ENCODE measurements at places on chromosomes 5 and 9.

DNA sequence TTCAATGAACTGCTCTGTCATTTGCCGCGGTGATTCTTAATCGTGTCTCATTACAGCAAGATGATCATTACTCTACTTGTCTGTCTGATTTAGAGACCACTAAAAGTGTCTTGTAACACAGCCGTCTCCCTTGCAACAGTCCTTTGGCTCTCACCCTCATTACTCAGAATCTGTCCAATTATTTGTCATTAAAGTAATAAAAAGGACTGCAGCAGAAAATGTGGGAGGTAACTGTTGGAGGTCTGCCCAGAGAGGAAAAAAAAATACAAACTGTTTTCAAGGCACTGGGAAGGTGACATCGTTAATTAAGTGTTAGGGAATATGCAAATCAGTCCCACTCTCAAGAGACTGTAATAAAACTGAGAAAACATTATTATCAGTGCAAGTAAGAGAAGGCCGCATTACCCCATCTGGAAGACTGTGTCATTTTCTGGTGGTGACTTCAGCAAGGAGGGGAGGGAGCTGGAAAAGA lies 281.0 kb downstream of the RASEF start:
- DNase-seq: no peak

DNA sequence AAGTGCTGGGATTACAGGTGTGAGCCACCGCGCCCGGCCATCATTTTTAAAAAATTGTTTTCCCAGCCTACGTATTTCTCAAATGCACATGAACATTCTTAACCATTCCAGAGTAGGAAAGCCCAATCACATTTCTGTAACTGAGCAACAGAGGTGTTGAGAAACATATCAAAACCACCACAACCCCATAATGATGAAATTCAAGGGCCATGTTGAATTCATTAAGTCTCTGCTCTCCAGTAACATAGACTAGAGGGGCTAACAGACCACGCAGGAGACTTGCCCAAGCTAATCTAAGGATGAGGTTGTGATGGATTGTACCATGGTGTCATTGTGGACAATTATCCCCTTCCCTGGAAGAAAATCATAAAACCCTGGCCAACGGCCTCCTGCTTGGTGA lies 52.9 kb downstream of the MYO10 start:
- no peak for DNase-seq

DNA sequence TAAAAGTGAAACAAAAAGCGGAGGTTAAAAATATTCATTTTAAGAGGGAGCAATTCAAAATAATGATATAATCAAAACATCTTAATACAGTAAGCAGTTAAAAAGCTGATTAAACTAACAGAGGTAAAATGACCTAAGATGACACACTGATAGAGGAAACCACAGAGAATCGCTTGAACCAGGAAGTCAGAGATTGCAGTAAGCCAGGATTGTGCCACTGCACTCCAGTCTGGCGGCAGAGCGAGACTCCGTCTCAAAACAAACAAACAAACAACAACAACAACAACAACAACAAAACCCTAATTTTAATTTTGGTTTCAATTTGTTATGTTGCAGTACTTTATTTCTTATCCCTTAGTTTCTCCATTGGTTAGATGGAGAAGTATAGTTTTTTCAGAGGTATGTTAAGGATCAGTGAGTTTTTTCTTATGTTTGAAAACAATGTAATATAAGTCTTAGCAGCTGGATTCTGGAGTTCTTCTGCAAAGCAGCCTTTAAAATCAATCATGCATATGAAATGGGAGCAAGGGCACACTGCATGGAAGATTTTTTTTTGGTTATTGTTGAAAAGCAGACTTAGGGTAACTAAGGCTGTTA lies 58.5 kb downstream of the MLANA start:
- DNase-seq: no peak

- no peak for DNase-seq
Observed at GRCh38 chr9:78295177-78295575, 1.7 kb upstream of the PSAT1 start.

GRCh38 chr5:79857714-79858409 lies 133.2 kb downstream of the MTX3 start:
- DNase-seq: peak; percentile 61

DNA sequence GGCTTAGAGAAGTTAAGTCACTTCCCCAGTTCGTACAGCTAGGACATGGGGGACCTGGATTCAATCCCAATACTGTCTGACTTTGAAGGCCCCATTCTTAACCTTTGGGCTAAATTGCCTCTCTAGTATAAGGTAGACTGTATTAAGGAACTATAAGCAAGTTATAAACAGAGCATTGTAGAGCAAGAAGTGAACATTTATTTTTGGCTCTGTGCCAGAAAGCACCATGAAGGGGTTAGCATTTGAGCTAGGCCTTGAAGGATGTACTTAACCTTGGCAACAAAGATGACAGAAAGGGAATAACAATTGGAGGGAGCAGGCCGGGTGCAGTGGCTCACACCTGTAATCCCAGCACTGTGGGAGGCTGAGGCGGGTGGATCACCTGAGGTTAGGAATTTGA lies 32.8 kb downstream of the GALNT10 start:
- no peak for DNase-seq

- DNase-seq: no peak
Observed at GRCh38 chr5:95081500-95081960, 203.4 kb downstream of the MCTP1 start.

DNA sequence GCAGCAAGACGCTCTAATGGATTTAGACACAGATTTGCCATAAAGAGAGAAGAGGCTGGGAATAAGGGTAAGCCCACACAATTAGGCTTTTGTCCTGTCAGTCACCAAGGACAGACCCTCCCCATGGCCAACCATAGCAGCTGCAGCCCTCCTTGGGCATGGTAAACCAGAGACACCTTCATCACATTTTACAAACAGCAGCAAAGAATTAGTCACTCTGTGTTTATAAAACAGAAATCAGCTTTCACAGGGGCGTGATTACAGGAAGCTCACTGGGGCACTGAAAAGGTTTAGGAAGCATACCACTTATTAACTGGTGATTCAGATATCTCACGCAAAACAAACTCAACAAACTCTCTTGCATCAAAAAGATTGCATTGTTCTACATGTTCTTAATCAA lies 37.3 kb upstream of the ZNF622 start:
- no peak for DNase-seq

DNA sequence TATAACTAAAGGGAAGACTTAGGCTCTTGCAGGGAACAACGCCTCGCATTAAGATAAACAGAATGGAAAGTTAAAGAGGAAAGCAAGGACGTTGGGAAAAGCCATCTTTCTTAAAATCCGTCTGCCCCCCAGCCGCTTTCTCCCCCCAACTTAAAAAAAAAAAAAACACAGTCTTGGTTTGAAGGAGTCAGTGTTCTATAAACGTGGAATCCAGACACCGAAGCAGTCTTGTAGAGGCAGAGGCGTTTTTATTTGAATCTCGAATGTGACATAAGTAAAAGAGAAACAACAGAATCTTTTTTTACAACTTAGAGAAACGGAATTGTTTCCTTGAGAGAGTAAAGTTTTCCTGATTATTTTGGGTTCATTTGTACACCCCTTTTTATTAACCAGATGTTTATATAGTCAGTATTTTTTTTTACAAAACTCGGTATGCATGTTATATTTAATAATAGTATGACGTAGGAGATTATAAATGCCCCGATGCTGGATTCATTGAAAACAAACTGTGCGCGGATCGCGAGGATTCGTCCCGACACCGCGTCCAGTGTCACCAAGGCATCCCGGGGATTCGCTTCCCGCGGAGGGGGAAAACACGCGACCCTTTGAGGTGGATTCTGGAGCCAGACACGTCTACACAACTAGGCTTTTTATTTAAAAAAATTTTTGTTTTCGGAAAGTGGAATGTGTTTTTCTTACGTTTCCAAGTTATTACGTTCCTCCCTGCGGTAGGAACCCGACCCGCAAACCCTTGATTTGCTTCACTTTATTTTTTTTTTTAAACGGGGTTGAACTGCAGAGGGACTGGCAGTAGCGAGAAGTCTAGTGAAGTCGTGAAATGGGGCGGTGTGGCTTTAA lies 6.7 kb downstream of the PTCH1 start:
- DNase-seq: no peak

- no peak for DNase-seq
Observed at GRCh38 chr9:70136632-70137031, 93.0 kb downstream of the MAMDC2 start.

DNA sequence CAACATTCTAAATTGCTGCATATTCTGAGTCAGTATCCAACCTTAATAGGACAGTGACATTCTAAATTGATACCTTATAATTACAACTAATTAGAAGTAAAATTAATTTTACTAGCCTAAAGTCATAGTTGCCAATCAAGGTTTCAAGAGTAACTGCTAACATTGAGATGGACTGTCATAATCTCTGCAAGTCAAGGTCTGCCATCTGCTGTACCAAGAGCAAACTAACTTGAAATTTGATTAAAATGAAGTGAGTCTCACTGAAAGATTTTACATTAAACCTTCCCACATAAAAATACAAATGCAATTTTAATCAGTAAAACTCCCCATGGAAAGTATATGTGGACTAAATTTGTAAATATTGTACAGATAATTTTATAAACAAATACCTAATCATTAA lies 235.3 kb downstream of the PRDM9 start:
- DNase-seq: no peak

- DNase-seq: no peak
Observed at GRCh38 chr9:78622126-78622525, 325.2 kb downstream of the PSAT1 start.

DNA sequence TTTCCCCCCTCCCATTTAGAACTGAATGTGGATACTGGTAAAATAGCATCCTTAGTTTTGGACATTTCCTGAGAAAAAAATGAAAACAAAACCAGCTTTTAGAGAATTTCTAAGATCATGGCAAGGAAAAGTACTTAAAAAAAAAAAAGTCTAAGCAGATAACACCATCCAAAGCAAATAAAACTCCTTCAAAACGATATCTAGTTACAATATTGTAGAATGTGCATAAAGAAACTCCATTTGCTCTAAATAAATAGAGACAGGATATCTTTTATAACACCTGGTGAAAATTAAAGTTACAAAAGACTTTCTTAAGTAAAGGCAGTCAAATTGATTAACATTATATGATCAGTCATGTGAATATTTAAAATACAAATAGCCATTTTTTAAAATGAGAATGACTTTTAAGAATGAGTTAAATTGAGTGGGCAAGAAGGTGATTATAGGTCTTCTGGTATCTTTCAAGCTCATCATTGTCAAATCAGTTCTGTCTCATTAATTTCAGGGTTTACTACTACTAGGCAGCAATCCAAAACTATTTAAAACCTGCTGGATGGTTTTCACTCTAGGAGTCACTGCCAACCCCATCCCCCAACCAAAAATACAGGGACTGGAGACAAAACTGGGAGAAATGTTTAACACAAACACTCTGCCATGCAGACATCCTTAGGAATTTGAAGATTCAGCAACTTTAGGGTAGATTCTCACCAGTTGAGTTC lies 382.6 kb downstream of the ADGRV1 start:
- DNase-seq: no peak

GRCh38 chr9:112377684-112378327 lies 2.1 kb upstream of the HSDL2 start:
- no peak for DNase-seq

DNA sequence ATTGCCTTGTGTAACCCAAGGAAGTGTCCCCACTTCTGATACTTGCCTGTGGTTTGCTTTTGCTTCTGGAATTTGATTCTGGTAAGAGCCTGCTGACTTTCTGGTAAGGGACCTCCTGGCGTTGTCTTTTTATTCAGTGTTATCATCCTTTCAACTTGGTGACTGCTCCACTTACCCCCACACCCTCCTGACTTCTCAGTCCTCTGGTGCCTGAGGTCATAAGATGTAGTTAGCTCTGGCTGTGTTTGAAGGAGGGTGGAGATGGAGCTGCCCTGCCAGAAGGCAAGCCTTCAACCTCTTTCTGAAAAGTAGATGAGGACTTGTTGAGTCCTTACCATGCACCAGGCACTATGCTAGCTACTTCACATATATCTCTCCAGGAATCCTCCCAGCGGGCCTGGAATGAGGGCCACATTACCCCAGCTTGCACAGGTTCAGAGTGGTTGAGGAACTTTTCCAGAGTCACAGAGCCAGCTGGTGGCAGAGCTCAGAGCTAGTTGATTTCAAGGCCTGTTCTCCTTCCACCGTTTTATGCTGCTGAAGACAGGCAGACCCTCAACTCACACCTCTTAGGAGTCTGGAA lies 45.2 kb upstream of the PITX1 start:
- DNase-seq: no peak

DNA sequence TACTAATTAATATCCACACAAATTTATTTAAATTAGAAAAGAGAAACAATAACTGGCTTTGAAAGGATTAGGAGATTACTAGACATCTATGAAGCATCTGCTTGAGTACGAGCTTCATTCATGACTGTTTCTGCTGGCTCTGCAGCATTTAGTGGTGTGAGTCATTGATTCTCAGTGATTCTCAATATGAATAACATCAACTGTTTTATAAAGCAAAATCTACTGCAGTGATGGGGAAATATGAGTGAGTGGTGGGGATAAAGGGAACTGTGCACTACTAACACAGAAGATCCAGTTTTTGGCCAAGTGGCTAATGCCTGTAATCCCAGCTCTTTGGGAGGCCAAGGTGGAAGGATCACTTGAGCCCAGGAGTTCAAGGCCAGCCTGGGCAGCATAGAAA lies 8.4 kb downstream of the FNBP1 start:
- DNase-seq: no peak

DNA sequence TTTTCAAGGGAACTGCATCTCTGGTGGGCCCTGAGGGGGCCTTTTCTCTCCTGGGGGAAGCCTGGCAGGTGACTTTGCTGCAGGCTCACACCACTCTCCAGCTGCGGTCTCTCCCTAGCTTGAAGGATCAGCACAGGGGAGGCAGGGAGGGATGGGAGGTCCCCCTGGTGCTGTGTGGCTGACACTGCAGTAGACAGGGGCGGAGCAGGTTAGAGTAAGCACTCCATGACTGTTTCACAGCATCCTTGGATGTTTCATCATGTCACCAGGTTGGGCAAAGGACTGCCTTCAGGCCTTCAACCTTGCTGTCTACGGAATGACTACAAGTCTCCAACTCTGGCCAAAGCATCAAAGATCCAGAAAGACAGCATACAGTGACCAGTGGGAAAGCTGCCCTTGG lies 470.7 kb downstream of the CDK5RAP2 start:
- DNase-seq: no peak

GRCh38 chr5:4142842-4143241 lies 547.2 kb downstream of the IRX1 start:
- no peak for DNase-seq

DNA sequence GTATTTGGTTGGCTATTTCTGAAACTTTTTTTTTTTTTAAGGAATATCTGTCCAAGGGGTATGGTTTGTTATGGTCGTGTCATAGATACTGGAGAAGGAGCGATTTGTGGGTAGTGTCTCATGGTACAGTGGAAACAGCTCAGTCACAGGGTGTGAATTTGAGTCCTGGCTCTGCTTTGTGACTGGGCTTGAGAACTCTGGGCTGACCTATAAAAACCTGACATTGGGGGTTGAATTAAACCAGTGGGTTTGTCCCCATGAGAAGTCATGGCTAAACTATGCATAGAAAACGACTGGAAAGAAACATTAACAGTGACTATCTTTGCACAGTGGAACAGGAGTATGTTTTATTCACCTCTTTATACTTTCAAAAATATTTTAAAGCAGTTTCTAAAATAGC lies 54.7 kb downstream of the MACROH2A1 start:
- no peak for DNase-seq
